ENCODE measurements at places on chromosomes 11 and 22.

DNA sequence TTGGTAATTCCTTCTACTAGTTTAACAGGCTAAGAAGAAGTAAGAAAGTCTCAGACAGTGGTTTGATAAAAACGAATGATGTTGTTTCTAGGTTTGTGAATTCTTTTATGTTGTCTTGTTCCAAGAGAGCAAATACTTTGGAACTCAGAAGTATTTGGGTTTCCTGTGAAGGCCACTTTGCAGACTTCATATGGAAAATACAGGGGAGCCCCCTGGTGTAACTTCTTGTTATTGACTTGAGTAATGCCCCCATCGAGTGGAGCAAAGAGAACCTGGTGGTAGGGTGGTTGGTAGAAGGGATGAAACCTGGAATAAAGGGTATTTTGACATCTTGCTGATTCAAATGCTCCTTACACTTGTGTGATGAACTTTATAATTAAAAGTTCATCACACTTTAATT is 40.0 kb upstream of the PTH start:
- DNase-seq, result no peak

GRCh38 chr11:3604167-3604566 is 37.6 kb downstream of the ART5 start:
- DNase-seq, result no peak

DNA sequence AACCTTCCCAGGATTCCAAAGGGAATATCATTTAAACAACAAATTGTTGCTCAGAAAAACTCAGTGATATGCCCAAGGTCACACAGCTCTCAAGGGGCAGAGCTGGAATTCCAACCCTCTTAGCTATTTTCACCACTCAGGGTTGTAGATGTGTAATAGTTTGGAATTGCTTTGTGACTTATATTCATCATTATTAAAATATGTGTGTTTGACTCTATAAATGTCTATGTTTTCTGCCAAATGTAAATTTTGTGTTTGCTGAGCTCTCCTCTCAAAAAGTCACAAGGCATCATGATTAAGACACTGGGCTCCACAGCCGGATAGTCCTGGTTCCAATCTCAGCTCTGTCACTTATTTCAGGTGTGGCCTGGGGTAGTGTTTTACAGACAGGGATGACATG is 407.3 kb downstream of the TMEM135 start:
- DNase-seq, result no peak

GRCh38 chr11:44112091-44112821 is 16.8 kb downstream of the EXT2 start:
- no peak for DNase-seq

GRCh38 chr11:96088914-96089313 is 165.0 kb upstream of the MTMR2 start:
- no peak for DNase-seq

- no peak for DNase-seq
Measured at GRCh38 chr22:48045369-48045768, 1282.9 kb downstream of the TBC1D22A start.

DNA sequence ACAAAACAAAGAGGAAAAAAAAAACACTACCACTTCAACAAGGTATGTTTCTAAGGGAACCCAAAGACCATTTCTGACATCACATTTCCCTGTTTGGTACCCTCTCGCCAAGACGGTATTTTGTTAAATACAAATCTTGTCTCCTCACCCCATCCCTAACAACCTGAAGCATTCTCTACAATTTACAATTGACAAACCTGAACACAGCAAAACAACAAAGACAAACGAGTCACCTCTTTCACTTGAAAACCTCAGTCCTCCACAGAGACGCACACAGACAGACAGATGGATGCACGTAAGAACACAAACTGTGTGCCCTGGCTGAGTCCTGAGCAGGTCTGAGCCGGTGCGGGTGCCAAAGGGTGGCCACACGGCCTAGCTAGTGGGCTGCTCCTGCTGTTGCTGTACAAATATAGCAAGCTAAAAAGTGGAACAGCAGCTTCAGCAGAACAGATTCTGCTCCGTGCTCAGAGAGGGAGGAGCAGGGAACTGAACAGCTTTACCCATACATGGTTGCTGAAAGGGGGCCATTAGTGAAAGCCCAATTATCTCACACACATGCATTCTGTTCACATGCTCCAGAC is 28.5 kb downstream of the CELF1 start:
- DNase-seq, result no peak

- no peak for DNase-seq
Measured at GRCh38 chr22:50577987-50578775, at the start of gene CPT1B. CPT1B (minus strand) TSS chr22:50578427; CDS start chr22:50577915, 512 bp downstream.

- no peak for DNase-seq
Measured at GRCh38 chr11:119750056-119750455, 21.1 kb upstream of the NECTIN1 start.

GRCh38 chr11:118699506-118700220 is 20.2 kb upstream of the TREH start:
- DNase-seq, result no peak

GRCh38 chr11:78469896-78470295 is 52.3 kb upstream of the GAB2 start:
- DNase-seq, result no peak

DNA sequence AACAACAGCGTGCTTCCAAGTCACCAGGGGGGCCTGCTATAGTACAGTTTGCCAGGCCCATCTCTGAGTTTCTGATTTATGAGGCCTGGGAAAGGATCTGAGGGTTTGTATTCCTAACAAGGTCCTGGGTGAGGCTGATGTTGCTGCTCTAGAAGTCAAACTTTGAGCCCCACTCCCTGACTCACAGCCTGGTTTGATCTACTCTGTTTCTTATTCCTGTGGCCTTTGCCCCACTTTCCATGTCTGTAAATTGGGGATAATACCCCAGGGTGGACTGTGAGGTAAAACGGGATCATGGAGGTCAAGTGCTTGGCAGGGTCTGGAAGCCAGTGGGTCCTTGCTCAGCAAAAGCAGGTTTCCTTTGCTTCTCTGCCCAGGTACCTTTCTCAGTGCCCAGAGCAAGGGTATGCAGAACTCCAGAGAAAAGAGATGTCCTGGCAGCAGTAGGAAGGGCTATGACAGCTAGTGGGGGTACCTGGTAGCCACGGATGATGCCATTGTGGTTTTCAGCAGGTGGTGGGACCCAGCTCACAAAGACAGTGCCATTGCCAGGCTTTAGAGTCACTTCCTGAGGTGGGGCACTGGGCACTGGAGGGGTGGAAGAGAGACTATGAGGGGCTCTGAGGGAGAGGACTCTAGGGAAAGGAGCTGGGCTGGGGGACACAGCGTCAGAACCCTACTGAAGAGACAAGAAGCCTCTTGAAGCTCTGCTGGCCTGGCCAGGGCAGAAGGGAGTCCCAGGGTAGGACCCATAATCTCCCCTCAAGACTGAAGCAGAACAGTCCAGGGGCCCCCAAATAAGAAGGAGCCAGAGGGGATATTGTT is 2.8 kb downstream of the ROBO4 start:
- no peak for DNase-seq

Data from sciatic nerve (tissue), 2 donors.